ENCODE measurements at places on chromosomes 12 and 14. TPM values are rescaled to one million over a fixed set of nuclear protein-coding genes. Genes with fewer than 3 reads are reported as not detected.
A peak's percentile ranks its signal among the peaks of the same experiment; 100 is the strongest.

STXBP6 gene
- 1.1 TPM for total RNA-seq

C12orf50 gene
- total RNA-seq: 0.09 TPM

PTPRQ gene
- 0.25 TPM for total RNA-seq

DIO2 gene
- not detected for total RNA-seq

IFI27L1 gene
- 40.0 TPM for total RNA-seq

ANO2 gene
- 6.8 TPM for total RNA-seq

KRT71 gene
- total RNA-seq: not detected

MYO1H gene
- total RNA-seq: not detected

- no peak for DNase-seq
Observed at GRCh38 chr14:50156111-50156510, 39.7 kb upstream of the VCPKMT start.

DNA sequence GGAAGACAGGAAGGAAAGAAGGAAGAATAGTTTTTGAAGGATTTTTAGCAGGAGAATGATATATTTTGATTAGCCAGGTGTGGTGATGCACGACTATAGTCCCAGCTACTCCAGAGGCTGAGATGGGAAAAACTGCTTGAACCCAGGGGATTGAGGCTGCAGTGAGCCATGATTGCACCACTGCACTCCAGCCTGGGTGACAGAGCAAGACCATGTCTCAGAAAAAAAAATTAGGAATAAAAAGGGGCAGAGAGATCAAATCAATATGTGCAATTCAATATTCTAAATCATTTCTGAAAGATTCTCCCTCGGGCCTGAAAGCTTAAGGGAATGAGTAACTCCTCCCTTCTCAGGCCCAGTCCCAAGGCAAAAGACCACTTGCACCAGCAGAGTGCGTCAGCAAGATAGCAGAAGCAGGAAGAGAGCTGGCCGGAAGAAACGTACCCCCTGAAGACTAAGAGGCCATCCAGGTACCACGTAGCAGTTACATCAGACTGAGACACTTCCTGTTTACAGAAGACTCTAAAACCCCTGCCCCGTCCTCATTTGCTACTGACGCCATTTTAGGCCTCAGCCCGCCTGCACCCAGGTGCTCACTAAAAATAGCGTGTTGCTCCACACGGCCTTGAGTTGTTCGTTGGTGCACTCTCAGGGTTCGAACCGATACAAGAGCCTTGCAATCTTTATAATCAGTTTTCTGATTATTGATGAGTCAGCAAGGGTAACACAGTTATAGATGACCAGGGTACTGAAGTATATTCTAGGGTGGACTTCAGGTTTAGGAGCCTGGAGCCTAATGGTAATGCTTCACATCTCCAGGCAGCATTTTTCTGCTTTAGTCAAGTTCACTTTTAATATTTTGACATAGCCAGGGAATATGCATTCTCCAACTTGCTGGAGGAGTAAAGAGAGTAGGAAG, 57.7 kb upstream of the CSRP2 start:
- peak; percentile 53 for DNase-seq

GRCh38 chr12:62250671-62251608, 9.3 kb upstream of the USP15 start:
- DNase-seq: no peak

GRCh38 chr14:92586963-92587699, 73.5 kb downstream of the RIN3 start:
- DNase-seq: no peak

DNA sequence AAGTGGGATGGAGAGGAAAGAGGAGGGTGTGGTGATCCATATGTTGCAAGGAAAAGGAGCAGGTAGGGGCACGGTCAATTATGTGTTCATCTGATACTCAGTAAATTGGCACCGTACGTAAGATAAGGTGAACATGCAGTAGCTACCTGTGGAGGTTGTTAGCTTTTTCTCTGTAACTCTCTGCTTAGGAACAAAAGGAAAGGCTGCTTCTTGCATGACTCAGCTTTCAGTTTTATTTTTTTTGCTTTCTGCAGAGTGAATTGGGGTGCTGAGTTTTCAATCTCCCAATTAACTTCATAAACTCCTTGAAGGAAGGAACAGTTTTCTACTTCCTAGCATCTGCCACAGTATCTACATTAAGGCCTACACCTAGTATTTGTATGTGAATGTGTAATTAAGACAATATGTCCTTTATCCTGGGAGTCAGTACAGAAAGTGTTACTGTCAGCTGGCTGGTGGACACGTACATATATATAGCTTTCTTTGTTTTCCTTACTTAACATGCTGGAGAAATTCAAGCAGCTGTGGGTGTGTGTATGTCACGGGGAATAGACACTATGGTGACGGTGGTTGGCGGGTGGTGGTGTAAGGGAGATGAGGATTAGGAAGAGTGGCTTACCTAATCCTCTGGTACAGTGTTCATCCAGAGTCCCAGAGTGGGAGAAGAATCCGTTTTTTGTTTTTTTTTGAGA, 40.1 kb upstream of the WNK1 start:
- DNase-seq: no peak

DNA sequence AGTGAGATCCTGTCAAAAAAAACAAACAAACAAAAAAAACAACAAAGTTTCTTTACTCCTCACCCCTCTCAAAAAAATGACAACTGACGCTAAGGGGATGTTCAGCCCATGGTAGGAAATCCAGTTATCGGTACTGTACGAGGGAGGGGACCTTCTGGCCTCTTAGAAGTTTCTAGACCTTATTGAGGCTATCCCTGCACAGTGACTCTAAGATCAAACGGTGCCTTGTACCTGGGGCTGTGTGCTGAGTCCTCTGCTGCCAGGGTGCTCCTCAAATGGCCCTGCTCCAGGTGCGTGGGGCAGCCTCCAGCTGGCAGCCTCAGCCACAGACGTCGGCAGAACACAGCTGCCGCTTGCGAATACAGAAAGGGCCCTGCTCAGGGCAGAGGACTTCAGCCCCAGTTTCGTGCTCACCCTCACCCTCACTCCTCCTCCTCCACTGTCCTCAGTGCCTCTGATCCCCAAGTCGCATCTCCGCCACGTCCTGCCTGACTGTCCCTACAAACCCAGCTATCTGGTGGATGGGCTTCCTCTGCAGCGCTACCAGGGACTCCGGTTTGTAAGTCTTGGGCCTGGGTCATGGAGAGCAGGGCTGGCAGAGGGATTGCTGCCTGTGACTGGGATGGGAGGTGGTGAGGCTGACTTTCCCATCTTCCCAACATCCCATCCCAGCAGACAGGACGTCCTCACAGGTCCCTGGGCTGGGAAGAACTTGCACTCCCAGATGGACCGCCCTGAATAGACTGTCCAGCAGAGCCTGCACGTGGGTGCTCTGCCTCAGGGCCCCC, 90.9 kb downstream of the B4GALNT3 start:
- no peak for DNase-seq

DNA sequence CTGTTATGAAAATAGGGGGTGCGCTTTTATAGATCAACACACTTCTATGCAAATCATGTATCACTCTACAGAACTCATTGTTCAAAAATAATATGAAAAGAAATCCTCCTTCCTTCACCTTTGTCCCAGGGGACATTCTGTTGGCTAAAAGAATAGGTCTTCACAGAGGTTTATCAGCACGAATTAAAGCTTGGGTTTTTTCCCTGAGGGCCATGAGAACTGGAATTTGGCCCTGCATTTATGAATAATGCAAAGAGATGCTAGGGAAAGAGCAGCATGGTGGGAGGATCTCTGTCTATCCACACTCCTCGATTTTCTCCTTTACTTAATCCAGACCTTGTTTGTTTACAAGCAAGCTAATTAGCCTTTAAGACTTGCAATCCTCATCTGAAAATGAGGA, 16.2 kb upstream of the CRADD start:
- no peak for DNase-seq

- DNase-seq: no peak
Observed at GRCh38 chr12:44286336-44286735, 450.5 kb downstream of the TMEM117 start.

DNA sequence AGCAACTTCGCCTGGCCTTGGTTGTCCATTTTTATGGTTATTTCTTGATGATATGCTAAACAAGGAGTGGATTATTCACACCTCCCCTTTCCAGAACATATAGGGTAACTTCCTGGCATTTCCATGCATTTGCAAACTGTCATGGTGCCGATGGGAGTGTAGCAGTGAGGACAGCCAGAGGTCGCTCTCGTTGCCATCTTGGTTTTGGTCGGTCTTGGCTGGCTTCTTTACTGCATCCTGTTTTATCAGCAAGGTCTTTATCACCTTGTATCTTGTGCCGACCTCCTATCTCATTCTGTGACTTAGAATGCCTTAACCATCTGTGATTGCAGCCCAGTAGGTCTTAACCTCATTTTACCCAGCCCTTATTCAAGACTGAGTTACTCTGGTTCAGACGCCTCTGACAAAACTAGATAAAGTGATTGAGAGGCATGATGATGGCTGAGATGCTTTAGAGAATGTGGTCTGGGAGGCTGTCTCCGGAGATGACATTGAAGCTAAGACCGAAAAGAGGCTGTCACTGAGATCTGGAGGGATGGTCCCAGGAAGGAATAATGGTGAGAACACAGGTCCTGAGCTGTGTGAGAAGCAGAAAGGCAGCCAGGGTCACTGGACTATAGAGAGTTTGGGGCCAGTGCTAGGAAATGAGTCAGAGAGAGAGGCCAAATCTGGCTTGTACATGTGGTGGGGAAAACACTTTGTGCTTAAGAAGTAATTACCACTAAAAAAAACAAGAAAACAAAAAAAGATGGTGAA, 2.9 kb downstream of the GLT1D1 start:
- peak; percentile 79 for DNase-seq

DNA sequence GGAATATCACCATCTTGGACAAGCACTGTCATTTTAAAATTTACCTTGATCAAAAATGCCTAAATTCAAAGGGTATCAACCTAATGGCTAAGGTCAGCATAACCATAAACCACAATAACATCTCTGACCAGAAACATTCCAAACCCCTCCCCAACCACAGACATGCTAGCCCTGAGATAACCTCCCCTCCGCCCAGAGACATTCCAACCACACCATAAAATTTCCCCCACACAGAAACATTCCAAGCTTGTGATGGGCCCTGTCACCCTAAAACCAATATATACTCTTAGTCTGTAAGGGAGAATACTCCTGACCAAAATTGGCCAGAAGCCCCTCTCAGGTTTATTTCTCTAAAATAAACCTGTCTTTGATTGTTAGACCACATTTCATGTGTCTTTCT, 17.7 kb downstream of the EPYC start:
- no peak for DNase-seq

- DNase-seq: no peak
Observed at GRCh38 chr14:29745863-29746262, 181.8 kb downstream of the PRKD1 start.

DNA sequence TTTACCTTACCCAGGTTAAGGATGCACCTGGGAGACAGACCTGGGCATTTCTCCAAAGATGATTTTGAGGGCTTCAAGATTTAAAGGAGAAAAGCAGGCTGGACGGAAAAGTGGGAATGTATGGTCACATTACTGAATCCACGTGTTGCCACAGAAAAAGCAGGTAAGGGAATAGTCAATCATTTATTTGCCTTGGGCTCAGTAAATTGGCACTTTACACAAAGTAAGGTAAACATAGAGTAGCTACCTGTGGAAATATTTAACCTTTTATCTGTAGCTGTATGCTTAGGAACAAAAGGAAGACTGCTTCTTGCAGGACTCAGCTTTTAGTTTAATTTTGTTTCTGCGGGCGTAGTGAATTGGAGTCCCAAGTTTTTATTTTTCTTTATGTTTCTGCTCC, 153.3 kb downstream of the SLCO1B3 start:
- no peak for DNase-seq

DNA sequence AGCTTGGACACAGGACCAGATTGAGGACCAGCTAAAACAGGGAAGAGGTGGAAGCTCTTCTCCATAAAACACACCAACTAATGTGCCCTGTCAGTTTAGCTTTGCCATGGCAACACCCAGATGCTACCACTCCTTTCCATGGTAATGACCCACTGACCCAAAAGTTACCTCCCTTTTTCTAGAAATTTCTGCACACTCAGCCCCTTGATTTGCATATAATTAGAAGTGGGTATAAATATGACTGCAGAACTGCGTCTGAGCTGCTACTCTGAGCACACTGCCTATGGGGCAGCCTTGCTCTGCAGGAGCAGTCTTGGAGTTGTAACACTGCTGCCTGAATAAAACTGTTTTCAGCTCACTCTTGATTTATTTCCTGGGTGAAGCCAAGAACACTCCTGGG, 3.2 kb upstream of the TDG start:
- no peak for DNase-seq
